Stimulated activated CD4-positive, alpha-beta T cell treated with anti-CD3 and anti-CD28 coated beads, TNF-alpha, amount 100 ng/mL, for 48 hours (primary cell): ENCODE measurements at places on chromosomes 2 and 18.

DNA sequence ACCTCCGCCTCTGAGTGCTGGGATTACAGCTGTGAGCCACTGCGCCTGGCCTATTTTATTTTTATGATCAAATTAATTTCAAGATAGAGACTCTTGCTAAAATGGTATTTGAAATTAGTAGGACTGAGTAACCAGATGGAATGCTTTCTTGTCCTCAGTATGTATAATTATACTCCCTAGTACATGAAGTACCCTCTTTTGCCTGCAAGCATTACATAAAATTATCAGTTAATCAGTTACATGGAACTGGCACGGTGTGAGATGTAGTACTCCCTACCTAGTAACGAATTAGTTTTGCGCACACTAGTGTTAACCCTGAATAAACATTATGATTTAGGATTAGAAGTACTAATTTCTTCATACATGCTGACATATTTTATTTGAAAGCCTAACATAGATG lies 41.6 kb downstream of the RBBP8 start:
- DNase-seq = no peak

GRCh38 chr2:164314148-164314547 lies 307.1 kb downstream of the GRB14 start:
- DNase-seq = no peak

DNA sequence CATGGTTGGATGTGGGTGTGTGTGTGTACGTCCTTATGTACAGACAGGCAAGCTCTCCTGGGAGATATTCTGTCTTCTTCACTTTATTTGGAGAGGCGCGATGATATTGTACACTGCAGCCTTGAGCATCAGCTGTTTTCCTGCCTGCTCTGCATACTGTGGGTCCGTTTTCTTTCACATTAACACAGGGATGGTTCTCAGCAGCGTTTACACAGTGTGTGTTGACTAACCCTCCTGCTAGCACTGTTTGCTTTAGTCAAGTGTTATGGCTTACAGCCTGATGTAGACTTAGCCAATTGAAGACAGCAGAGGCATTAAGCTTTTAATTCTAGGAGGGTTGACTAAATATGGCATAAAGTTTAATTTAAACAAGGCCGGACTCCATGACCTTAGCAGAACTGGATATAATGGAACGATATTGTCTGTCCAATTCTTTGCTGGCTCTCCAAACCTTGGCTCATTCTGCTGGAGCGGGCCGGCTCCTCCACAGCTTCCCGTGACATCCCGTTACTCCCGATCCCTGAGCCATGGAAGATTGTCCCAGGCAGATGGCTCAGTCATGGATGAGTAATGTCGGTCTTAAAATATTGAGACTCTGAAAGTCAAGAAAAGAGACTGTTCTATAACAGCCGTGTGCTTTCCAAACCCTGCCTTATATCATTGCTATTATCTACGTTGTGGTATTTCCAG lies 134.7 kb downstream of the TPGS2 start:
- no peak for DNase-seq

- no peak for DNase-seq
These were observed 26.5 kb downstream of the TNS1 start for GRCh38 chr2:217976301-217976700.

GRCh38 chr2:229586746-229587705 lies 127.3 kb downstream of the DNER start:
- DNase-seq = peak; percentile 15

- no peak for DNase-seq
These were observed 25.0 kb downstream of the DCDC2C start for GRCh38 chr2:3728104-3729054.

DNA sequence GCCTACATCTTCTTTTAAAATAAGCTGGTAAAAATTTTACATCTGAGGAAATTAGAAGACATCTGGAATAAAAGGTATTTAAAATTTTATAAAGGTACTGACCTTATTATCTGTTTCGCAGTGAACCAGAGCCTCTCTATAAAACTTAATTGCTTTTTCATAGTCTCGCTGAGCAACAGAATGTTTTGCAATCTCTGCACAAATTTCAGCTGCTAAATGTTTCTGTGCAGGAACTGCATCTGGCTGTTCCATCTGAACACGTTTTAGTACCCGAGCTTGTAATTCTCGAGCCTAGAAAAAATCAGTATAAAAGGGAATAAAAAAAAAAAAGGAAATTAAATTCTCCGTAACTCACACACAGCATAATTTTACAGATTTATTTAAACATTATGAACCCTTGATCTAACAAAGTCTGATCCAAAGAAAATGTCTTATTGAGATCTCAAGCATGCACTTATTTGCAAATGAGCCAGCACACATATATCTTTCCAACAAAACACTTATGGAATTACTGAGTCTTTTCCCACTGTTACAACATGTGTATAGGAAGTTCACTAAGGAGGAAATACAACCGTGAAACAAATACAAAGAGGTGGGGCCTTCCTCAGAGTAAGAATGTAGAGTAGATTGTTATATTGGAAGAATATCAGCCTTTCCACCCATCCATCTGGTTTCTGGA lies 51.8 kb downstream of the TTC21B start:
- DNase-seq = no peak

GRCh38 chr2:142915502-142915901 lies 38.0 kb downstream of the KYNU start:
- DNase-seq = no peak

DNA sequence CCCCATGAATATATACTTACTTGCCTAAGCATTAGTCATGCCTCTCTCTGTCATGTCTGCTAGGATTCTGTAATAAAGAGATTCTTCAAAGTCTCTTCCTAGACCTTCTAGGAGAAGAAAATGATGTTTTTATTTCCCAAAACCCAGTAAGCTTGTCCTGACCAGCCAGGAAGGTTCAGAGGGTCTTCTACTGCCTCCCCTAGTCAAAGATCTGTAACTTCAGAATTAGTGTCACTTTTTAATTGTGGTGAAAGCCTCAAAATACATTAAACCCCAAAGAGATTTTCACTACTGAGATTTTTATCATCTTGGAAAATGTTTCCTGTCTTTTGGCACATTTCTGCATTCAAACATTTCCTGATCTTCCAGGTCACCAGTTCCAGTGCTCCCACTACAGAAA lies 232.9 kb upstream of the STK17B start:
- DNase-seq = no peak
